NCI-H146 (cell line): ENCODE measurements at places on chromosomes 16 and 17.

- no peak for DNase-seq
These were observed 44.7 kb downstream of the SKAP1 start for GRCh38 chr17:48385319-48385718.

DNA sequence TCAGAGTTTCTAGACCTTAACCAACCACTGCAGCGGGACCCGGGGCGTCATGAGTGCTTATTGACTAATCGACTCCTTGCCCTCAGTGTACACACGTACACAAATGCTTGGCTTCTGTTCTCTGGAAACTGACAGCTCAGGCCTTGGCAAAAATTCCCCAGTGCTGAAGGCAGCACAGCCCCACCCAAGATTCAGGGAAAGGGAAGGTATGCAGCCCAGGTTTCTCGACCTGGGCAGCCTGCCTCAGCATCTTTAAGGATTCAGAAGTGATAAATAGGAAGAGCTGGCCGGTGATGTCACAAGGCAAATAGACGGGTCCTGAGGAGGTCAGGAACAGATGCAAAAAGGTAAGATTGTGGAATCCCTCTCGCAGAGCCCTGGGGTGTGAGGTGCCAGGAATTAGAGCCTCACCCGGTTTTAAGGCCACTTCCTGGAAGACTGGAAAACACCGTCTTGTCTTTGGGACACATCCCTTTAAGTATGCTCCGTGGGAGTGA, 9.0 kb upstream of the CDH3 start:
- no peak for DNase-seq

DNA sequence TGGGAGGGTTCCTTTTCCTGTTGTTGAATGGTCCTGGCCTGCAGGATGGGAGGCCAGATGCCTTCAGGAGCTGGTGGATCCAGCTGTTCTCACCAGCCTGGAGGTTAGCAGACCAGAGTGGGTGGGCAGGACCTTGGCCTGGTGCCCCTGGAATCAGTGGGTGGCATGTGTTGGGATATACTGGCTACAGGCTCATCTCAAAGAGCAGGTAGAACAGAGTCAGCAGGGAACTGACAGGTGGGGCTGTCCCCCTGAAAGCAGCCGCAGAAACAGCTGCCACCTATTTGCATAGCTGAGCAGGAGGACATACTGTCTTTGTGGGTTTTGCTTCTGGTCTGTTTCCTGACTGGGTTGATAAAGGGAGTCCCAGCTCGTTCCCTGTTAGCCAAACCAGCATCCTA, 144.1 kb downstream of the RAB11FIP4 start:
- peak; percentile 86 for DNase-seq

DNA sequence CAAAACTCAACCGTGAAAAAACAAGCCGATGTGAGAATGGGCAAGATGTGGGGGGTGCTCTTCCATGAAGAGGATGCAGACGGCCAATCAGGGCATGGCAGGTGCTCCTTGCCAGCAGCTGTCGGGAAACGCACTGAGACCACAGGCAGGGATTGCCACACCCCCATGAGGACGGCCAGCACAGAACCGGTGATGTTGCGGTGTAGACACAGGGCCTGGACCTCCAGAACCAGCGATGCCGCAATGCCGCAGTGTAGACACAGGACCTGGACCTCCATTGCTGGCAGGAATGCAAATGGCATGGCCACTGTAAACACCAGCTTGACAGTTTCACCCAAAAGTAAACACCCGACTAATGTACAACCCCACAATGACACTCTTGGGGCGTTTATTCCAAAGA, 164.9 kb downstream of the BANP start:
- no peak for DNase-seq

DNA sequence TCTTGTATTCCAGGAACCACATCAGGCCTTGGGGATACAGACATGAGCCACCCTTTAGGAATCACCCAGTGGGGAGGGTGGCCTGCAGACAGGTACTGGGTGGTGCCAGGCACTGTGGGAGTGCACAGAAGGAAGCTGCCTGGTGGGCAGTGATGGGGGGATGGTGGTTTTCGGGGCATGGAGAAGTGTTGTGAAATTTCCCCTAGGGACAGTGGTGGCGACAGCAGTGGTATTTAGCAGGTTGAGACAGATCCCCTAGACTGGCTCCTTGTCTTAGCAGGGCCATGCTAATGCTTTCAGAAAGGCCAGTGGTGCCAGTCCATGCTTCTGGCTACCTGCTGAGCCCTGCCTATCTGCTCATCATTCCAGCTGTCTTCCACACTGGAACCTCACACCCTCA, 129.6 kb downstream of the SPACA3 start:
- DNase-seq, result no peak

- peak; percentile 78 for DNase-seq
These were observed 478.4 kb downstream of the TOX3 start for GRCh38 chr16:52068447-52069074.

GRCh38 chr17:35519906-35520442, 17.5 kb downstream of the SLFN12L start:
- no peak for DNase-seq

- no peak for DNase-seq
These were observed 6.7 kb downstream of the MRPL58 start for GRCh38 chr17:75019146-75019545.

GRCh38 chr16:88881007-88881615, 14.7 kb upstream of the PABPN1L start:
- DNase-seq, result no peak

GRCh38 chr16:2749936-2750335, 2.5 kb upstream of the SRRM2 start:
- DNase-seq, result no peak

DNA sequence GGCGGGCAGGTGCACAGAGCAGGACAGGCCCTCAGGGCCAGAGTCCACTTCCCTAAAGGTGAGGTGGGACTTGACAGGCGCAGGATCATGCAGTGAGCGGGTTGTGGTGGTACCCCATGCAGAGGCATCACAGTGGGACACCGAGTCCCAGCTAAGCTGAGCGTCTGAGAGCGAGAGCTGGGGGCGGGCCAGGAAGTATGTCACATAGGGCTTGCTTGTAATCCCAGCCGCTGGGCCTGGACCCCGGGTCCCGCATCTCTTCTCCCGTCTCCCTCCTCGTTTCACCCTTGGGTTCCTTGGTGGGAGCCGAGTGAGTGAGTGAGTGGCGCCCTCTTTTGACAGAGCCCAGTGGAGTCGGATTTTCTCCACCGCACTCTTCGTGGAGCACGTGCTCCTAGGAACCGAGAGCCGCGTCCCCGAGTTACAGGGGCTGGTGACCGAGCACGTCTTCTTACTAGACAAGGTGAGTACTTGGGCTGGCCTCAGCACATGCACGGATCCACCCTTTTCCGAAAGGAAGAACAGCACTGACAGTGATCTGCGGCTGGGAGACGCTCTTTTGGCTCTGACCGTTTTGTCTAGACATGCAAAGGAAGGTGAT, 50.8 kb upstream of the ENDOV start:
- no peak for DNase-seq

GRCh38 chr17:16363749-16364536, 10.7 kb upstream of the CENPV start:
- peak; percentile 73 for DNase-seq

DNA sequence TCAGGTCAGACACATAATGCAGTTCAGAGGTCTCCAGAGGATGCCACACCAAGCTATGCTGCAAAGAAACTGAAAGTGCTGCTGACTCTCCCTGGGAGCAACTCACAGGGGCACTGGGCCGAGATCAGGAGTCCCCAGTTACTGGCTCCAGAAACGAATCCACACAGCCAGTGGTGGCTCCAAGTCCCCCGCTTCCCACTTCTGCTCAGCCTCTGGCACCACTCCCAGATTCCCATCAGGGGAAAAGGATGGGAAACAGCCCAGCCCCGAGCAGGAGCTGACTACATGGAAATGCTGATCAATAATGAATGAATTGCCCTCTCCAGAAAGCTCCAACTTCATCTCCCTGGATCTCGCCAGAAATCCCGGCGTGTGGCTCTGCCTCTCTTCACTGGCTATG, 62.3 kb upstream of the CDH5 start:
- DNase-seq, result no peak

DNA sequence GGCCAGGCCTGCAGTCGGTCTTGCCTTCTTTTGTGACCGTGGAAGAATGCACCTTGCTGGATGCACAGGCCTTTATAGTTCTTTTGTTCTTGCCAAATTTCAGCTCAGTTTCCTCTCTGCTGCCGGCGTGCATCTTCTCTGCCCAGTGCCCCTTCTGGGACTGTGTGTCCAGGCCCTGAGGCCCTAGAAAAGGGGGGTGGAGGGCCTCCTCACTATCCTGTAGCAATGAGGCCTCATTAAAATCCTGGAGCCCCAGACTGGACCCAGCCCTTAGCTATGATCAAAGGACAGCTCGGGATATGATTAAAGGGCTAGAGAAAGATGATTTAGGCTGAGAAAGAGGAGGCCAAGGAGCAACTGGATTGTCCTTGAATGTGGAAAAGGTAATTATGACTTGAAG, 229.8 kb downstream of the SEC14L1 start:
- DNase-seq, result no peak

- no peak for DNase-seq
These were observed 112.4 kb upstream of the NOL11 start for GRCh38 chr17:67605256-67605912.

- DNase-seq, result no peak
These were observed 13.9 kb upstream of the ADGRG1 start for GRCh38 chr16:57614536-57614935.

DNA sequence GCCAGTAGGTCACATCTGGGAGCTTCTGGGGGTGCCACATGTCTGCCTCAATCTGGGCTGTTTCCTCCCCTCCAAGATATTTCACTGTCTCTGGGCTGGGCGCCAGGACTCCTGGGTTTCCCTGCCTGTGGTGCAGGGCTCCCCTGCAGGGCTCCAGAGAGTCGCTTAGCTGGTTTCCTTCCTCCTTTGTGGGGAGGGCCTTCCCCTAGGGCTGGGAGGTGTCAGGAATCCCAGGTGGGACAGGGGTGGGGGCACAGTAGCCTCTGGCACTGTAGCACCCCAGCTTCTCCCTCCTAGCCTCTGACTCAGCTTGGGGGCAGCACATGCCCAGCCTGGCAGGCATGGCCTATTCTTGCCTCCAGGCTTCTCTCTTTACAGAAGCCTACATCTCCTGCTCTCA, 2.6 kb downstream of the RARA start:
- DNase-seq, result no peak

DNA sequence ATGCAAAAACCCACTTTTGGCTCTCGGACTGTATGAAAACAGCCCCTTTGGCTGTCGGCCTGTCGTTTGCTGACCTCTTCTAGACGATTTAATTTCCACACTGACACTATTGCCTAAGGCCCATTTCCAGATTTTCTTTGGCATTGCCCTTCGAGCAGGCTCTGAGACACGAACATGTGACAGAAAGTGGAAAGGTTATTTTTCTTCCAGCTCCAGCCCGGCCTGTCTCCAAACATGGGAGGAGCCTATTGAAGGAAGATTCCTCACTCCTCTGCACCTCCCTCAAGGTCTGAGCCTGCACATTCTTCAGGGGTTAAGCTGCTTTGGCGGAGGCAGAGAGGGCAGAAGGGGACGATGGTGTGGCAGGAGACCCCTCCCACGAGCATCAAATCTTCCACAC, 85.9 kb upstream of the FOXF1 start:
- DNase-seq, result no peak

- DNase-seq, result peak; percentile 50
These were observed at the start of gene P2RX5 for GRCh38 chr17:3695723-3696411. P2RX5 (minus strand) TSS chr17:3696155; CDS start chr17:3696005, 150 bp downstream.

DNA sequence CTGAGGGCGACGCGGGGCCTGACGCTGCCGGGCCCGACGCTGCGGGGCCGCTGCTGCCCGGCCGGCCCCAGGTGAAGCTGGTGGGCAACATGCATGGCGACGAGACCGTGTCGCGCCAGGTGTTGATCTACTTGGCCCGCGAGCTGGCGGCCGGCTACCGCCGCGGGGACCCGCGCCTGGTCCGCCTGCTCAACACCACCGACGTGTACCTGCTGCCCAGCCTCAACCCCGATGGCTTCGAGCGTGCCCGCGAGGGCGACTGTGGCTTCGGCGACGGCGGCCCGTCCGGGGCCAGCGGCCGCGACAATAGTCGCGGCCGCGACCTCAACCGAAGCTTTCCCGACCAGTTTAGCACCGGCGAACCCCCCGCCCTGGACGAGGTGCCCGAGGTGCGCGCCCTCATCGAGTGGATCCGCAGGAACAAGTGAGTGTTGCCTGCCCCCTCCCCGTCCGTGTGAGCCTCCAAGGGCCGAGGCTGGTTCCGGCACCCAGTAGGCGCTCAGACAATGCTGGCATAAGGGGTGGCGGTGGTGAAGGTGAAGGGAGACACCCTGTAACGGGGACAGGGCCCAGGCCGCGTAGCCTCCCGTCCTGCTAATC, 676 bp downstream of the CPD start:
- peak; percentile 43 for DNase-seq

- DNase-seq, result no peak
These were observed 41.7 kb downstream of the SEC14L1 start for GRCh38 chr17:77182205-77183172.

DNA sequence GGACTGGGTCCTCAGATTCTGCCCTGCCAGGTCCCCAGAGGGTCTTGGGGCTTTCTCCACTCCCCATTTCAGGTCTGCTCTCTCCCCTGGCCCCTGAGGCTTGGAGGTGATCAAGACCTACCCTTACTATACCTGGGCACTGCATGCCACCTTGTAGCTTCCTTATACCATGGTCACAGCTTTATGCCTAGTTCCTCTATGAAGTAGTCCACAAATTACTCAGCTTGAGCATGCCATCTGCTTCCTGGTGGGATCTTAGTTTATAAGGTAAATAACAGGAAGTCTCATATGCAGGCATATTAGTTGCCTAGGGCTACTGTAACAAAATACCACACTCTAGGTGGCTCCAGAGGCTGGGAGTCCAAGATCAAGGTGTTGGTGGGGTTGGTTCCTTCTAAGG, 11.0 kb upstream of the PMFBP1 start:
- peak; percentile 33 for DNase-seq
